ENCODE measurements at places on chromosomes 2 and 18. TPM values are rescaled to one million over a fixed set of nuclear protein-coding genes. Genes with fewer than 3 reads are reported as not detected.

Gene SULT1C4
- total RNA-seq, result 12.0 TPM

Gene CHN1
- total RNA-seq, result 21.1 TPM

Gene UPP2
- total RNA-seq, result not detected

Gene CFAP221
- total RNA-seq, result 2.9 TPM

Gene RAB10
- total RNA-seq, result 219 TPM

Gene KCNS3
- 12.6 TPM for total RNA-seq

Gene MPP4
- total RNA-seq, result not detected

DNA sequence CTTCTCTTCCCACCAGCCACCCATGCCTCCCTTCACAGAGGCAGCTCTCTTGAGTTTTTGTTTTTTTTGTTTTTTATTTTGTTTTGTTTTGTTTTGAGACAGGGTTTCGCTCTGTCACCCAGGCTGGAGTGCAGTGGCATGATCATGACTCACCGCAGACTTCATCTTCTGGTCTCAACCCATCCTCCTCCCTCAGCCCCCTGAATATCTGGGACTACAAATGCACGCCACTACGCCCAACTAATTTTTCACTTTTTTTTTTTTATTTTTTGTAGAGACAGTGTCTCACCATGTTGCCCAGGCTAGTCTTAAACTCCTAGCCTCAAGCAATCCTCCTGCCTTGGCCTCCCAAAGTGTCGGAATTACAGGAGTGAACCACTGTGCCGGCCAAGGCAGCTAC, 161.4 kb downstream of the TRABD2A start:
- H3K4me3 ChIP-seq, result no peak overlapping the region
- no peaks in the 10 kb centered on the region for H3K27me3 ChIP-seq
- no peaks in the 10 kb centered on the region for H3K36me3 ChIP-seq
- no peak for DNase-seq

DNA sequence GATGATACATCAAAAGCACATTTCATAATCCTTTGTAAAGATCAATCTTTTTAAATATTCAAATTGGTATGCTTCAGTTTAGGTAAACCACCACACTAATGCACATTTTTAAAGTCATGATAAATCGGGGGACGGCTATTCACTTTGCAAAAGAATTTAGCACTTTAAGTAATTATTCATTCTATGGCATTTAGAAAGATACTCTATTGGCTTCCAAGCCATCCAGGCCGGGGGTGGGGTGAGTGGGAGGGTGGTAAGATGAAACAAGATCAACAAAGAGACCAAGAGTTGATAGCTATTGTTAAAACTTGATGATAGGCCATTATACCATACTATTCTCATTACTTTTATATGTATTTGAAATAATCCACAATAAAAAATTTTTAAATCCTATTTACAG, 41.0 kb downstream of the EPG5 start:
- no peaks in the 10 kb centered on the region for H3K27me3 ChIP-seq
- no peak overlapping the region for H3K27ac ChIP-seq
- no peaks in the 10 kb centered on the region for H3K36me3 ChIP-seq
- no peak overlapping the region for H3K4me3 ChIP-seq
- no peaks in the 10 kb centered on the region for H3K4me1 ChIP-seq

GRCh38 chr2:116023026-116023425, 1580.6 kb downstream of the DPP10 start:
- DNase-seq, result no peak
- H3K27me3 ChIP-seq, result no peaks in the 10 kb centered on the region
- no peak overlapping the region for H3K27ac ChIP-seq
- no peak overlapping the region for H3K4me3 ChIP-seq
- H3K36me3 ChIP-seq, result no peaks in the 10 kb centered on the region
- H3K4me1 ChIP-seq, result no peaks in the 10 kb centered on the region

- H3K4me3 ChIP-seq, result no peak overlapping the region
- no peak overlapping the region for H3K27ac ChIP-seq
- H3K36me3 ChIP-seq, result no peaks in the 10 kb centered on the region
- no peaks in the 10 kb centered on the region for H3K27me3 ChIP-seq
Measured at GRCh38 chr2:118812552-118812951, 34.9 kb downstream of the EN1 start.

DNA sequence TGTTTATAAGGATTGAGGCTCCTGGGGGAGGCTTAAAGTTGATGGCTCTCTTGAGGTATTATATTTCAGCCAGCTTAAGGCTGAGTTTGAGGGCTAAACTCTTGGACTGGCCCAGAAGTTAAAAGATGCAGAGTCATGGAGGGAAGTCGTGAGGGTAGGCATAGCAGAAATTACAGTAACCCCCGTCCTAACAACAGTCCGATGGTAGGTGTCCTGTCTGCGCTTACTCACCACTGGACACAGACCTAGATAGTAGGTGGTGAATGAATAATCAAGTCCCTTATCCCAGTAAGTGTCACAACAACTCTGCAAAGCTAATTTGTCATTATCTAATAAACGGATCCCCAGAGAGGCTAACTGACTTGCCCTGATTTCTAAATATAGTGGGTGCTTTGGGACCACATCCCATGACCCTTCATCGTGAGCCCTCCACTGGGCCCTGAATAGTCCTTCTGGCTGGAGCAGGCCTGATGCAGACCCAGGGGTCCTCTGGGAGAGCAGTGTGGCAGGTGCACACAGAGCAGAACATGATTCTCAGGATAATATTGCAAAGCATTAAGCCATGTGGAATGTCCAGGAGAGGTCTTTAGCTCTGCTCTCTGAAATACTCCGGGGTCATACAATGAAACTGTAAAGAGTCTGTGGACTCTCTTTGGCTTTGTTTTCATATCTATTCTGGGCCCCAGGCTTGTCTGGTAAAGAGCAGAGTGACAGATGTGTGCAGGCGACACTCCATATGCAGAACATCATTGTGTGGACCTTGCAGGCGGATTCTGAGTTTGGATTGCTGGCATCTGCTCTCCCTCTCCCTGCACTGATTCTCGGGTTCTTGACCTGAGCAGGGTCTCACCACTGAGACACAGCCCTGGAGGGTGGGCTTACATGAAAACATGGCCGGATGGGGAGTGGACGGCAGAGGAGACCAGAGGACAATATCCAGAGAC, 98.1 kb downstream of the RNF144A start:
- DNase-seq, result no peak
- H3K27ac ChIP-seq, result peak overlapping the region; percentile 78

Data from uterus (tissue), 4 donors.